Activated CD8-positive, alpha-beta memory T cell treated with anti-CD3 and anti-CD28 coated beads for 1 hour (primary cell): ENCODE measurements at places on chromosomes 3 and 15.

GRCh38 chr3:173398111-173398479 lies 551 bp downstream of the NLGN1 start:
- no peak for DNase-seq

DNA sequence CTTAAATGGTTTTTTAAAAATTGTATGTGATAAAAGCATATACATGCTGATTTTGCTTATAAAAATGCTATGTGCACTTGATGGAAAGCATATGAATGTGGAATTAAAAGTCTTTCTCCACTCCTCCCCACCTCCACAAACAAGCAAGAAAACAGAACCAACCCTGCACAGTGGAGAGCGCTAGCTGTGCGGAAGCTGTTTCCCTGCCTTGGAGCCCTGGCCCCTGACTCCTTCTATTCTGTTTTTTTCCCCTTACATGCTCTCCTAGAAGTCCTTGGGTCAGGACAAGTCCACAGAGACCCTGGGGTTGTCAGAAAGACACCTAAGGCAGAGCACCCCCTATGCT lies 64.2 kb downstream of the BOC start:
- DNase-seq, result no peak

DNA sequence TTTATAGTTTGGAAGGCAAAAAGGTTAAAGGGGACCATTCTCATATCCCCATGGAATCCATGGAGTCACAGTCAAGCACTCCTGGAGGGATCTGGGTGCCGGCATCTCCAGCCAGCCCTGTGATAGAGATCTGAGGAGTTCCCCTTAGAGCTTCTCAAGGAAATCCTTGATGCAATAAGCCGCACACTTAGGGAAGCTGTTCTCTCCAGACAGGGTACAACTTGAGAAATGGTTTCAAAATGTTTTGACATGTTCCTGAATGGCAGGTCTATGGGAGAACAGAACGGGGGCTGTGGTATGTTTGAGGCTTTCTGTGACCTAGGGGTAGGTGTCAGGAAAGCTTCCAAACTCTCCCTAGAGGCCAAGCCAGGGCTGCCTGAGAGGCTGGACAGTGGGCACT lies 292.9 kb downstream of the TLE3 start:
- DNase-seq, result no peak

DNA sequence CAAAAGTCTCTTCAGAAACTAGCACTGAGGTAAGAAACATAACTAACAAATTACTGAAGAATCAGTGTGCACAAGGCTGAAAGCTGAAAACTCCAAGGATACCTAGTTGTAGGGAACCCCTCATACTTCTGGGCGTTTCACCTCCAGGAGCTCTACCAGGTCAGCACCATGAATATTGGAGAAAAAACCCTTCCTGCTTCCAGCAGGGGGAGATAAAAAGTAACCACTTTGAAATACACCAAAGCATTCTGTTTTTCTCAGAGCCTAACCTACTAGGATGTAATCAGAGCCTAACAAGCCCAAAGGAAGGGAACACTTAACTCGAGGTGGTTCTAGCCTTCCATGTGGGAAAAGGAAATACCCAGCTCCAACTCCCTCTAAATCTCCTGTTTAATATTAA lies 175.8 kb upstream of the MME start:
- no peak for DNase-seq

GRCh38 chr15:80267658-80268057 lies 15.6 kb upstream of the CTXND1 start:
- DNase-seq, result no peak

GRCh38 chr3:161043336-161044035 lies 61.7 kb downstream of the B3GALNT1 start:
- no peak for DNase-seq

GRCh38 chr3:32998631-32999451 lies 47.4 kb downstream of the CCR4 start:
- DNase-seq, result no peak

GRCh38 chr3:69305011-69305410 lies 80.9 kb downstream of the FRMD4B start:
- DNase-seq, result no peak

DNA sequence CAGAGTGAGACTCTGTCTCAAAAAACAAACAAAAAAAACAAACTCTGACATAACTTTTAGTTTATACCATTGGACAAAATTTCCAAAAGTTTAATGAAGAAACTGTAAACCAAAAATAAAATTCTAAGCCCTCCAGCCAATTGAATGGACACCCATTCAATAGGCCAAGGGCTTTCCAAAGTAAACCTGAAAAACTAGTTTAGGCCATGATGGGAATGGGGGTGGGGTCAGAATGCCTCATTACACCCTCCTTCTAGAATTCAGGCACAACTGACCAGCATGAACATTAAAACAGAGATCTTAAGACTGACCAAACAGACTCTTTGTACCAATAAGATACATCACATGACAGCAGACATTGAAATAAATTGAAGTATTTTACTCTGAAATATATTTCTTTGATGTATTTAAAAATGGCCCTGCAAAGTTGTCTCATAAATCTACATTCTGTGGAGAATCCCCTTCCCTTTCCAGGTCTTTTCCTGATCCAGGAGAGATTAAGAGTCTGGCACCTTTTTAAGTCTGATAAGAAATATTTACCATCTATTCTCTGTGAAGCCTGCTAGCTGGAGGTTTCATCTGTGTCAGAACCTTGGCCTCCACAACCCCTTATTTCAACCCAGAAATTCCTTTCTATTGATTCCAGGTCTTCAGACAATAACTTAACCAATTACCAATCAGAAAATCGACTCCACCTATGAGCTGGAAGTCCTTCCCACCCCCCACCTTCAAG lies 15.7 kb downstream of the THOC7 start:
- DNase-seq, result no peak

DNA sequence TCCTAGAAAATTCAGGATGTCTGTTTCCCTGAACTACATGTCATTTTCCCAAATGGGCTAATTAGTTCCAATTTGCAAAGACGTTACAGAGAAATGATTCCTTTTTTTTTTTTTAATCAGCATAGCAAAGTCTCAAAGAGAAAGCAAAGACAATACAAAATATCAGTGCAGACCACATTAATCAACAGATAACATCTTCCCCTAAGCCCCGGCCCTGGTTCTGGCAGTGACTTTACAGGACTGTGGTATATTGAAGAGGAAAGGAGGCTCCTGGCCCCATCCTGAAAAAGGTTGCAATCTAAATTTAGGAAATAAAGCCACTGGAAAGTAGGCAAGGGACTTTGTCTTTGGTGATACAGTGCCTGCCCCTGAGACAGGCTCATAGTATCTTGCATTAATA lies 836.5 kb downstream of the NTRK3 start:
- no peak for DNase-seq

- no peak for DNase-seq
These were observed 93.2 kb downstream of the CMSS1 start for GRCh38 chr3:99910752-99911290.

- DNase-seq, result no peak
These were observed 160.5 kb upstream of the CCDC54 start for GRCh38 chr3:107216711-107217110.

DNA sequence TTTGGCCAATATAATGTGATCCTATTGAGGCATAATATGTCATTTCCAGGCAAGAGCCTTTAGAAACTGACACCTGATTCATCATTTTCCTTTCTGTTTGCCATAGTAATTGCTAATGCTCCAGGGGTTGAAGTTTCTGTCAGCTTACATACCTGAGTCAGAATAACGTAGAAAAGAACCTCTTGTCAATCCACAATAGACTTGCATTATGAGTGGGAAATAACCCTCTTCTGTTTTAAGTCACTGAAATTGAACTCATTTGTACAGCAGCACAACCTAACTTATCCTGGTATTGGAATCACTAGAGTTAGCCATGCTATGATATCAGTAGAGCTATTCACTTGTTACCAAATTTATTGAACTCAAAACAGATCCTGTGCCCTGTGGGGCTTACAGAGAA lies 101.7 kb upstream of the TP63 start:
- DNase-seq, result no peak

- DNase-seq, result no peak
These were observed 237.4 kb downstream of the MFSD1 start for GRCh38 chr3:159039286-159039685.

- no peak for DNase-seq
These were observed 32.1 kb downstream of the TLNRD1 start for GRCh38 chr15:81032818-81033217.

GRCh38 chr3:54935869-54936268 lies 8.0 kb upstream of the LRTM1 start:
- DNase-seq, result no peak

- DNase-seq, result no peak
These were observed 212.2 kb upstream of the LINGO1 start for GRCh38 chr15:77844798-77845446.

DNA sequence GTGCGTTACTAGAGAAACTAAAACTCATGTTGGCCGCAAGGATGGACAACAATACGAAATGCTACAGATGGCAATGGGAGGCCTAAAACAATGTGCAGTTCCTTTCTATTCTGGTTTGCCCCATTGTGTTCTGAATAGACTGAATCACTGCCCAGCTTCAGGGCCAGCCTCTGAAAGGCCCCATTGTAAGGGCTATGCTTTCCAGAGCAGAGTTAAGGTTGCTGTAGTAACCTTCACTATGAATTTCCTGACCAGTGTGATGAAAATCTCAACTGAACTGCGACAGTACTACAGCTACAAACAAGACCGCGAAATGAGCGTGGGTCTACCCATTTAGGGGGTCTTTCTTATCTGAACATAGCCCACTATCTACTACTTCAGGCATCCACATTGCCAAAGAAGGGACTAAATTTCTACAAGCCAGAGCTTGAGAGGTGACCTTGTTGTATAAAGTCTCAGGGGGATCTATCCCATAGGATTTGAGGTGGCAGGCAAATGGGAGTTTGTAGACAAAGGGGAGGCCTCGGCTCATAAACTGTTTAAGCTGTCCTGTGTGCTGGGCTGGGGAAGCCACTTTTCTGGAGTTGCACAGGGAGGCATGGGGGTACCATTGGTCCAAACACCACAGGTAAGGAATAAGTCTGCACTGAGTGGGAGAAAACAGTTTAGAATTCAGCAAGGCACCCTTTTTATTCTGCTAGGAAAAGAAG lies 80.1 kb downstream of the MYO1E start:
- DNase-seq, result no peak

DNA sequence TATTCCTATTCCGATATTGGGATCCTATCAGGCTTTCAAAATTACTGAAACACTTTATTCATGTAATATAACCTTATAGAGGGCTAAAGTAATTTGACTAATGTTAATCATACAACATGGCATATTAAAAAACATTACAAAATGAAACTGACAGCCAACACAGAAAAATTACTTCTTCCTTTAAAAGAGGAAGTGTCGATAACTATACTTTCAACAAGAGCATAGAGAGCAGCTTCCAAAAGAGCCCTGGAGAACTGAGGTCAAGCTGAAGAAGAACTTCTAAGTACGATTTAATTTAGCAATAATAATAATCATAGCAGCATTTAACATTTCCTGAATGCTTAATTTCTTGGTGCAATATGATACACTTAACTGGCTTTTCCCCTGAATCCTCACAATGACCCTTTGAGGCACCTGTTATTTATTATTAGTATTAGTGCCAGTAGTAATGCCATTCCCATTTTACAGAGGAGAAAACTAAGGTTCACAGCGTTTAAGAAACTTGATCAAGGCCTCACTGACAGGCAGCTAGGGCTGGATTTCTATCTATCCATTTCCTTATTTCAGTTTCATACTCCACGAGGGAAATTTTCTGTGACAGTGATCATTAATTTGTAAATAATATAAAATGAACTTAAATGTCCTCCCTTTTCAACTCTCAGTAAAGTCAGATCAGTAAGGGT lies 181.6 kb downstream of the CFAP20DC start:
- no peak for DNase-seq

DNA sequence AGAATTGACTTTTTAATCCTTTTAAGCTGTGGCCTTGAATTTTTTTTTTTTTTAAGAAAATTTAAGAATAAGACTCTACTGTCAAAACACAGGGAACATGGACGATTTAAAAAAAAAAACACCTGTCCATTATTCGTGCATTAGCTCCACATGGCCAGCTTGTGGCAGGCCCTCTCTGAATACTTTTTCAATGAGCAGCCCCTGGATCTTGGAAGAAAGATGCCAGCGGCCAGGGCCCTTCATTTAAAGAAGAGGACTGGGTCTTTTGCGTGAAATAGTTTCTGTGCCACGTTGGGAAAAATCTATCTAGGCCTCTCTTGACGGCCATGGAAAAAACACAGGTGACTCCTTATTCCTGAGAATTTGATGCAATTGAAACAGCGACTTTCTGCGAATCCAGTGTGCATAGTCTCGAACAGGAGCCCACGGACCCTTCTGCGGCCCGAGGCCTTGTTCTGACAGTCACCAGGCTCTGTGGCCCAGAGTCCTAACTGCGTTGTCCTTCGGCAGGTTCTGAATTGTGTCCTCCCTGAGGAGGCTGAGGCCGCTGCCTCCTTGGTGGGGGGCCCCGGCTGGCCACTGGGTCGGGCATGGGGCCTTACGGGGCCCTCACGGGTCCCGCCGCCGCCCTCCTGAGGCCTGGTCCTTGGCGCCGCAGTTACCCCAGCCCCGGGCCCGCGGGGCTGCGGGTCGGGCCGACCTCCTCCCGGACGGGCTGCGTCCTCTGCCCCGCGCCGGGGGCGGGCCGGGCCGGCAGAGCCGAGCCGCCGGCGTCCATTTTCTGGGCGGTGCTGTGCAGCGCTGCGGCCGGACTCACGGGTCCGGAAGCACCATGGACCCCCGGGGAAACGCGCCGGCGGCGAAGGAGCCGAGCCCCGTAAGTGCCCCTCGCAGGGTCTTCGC lies 33.5 kb downstream of the ZBTB38 start:
- peak; percentile 42 for DNase-seq

DNA sequence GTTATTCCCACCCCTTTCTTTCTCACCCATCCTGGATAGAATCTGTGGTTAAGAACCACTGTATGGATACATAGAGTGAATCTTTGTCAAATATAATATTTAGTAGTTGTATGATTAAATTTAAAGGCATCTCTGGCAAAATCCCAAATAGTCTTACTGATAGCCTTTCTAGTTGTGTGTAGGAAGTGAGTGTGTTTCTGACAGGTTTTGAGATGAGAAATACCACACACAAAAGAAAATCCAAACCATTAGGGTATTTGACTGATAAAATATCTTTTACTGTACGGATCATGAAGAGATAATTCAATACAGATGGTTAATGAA lies 44.7 kb upstream of the PLCL2 start:
- DNase-seq, result no peak

GRCh38 chr15:92817339-92817886 lies 82.7 kb upstream of the CHD2 start:
- DNase-seq, result no peak

DNA sequence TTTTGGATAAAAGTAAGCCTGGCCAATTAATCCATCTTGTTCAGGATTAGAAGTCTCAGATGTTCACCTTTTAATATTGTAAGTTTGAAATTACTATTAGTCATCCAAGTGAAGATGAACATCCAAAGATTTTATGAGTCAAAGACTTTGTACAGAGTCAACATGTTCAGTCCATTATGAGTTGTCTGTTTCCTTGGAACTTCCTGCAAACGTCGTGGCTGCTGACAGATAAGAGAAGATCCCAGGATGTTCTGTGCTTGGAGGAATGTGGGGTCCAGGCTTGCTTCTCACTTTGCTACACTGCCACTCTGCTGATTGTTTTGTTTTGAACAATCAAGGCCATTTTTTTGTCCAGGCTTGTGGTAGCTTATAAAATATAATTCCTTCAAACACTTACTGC lies 74.3 kb upstream of the SLCO2A1 start:
- no peak for DNase-seq
